ENCODE measurements at places on chromosomes 4 and X.

DNA sequence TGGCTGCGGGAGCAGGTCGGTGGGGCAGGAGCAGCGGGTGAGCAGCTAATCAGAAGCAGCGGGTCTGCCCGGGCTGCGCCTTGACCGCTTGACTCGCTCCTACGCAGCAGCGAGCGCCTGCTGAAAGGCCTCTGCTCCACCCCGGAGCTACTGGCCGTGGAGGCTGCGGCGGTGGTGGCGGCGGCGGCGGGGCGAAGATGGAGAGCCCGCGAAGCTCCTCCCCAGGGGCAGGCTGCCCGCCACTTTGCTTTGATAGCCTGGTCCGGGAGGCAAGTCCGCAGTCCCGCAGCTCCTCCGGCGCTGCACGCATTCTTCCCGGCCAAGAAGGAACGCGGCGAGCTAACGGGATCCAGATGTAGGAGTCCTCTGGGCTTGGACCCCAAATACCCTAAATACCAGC lies 36.7 kb downstream of the PJA1 start:
- DNase-seq: no peak

DNA sequence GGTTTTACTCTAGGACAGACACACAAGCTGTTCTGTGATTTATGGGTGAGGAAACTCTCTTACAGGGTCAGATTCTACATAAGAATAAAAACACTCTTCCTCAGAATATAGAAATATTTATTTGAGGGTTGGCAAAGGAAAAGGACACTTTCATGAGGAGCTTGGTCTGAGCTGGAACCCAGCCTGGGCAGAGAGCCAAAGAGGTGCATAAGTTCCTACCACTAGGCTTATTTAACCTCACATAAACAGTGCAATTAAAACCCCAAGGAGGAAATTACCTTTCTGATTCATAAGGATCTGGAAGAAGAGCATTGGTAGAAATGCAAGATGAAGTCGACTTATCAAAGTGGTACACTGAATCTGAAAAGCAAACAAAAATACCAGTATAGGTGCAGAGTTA lies 32.9 kb downstream of the SETD7 start:
- DNase-seq: no peak

- DNase-seq: no peak
Observed at GRCh38 chr4:80361329-80361900, 25.9 kb downstream of the CFAP299 start.

GRCh38 chrX:24619647-24620046 lies 27.5 kb downstream of the PCYT1B start:
- no peak for DNase-seq
